Mucosa of descending colon (tissue), 3 donors: ENCODE measurements at places on chromosomes 6 and 20. TPM values are rescaled to one million over a fixed set of nuclear protein-coding genes. Genes with fewer than 3 reads are reported as not detected.

Gene BPIFA1
- total RNA-seq = not detected

Gene RIN2
- 127 TPM for total RNA-seq

- no peak for DNase-seq
Measured at GRCh38 chr6:70396163-70396562, 17.1 kb upstream of the FAM135A start.

GRCh38 chr6:32774426-32774825 is 11.1 kb upstream of the HLA-DQB2 start:
- DNase-seq = no peak

Gene PET117
- total RNA-seq = 13.6 TPM

- DNase-seq = no peak
Measured at GRCh38 chr6:36649701-36650484, 28.6 kb upstream of the CDKN1A start.

DNA sequence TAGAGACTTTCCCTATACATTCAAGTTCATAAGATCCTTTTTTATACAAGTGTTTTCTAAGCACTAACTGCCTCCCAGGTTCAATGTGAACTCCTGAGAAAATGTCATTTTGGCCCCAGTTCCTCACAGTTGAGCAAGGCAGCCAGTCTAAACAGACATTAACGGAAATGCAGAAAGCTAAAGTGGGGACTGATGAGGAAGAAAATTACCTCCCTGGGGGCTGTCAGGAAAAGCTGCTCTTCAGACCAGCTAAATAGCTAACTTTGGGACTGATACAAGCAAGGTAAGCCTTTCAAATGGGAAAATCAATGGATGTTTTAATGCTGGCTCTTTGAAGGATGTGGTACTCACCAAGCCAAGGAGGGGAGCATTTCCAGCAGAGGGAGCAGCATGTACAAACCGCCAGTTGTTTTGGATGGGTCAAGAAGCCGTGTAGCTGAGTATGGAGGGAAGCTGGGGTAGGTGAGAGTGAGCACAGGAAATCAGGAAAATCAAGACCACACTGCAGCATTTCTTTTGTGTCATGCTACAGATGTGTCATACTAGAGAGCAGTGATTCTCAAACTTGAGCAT is 180.8 kb upstream of the CHD6 start:
- no peak for DNase-seq

- DNase-seq = peak; percentile 36
Measured at GRCh38 chr6:148021699-148022098, 320.9 kb upstream of the SASH1 start.

Gene MATN4
- total RNA-seq = 0.22 TPM

Gene OPRL1
- 0.26 TPM for total RNA-seq

Gene SOX4
- total RNA-seq = 14.9 TPM

DNA sequence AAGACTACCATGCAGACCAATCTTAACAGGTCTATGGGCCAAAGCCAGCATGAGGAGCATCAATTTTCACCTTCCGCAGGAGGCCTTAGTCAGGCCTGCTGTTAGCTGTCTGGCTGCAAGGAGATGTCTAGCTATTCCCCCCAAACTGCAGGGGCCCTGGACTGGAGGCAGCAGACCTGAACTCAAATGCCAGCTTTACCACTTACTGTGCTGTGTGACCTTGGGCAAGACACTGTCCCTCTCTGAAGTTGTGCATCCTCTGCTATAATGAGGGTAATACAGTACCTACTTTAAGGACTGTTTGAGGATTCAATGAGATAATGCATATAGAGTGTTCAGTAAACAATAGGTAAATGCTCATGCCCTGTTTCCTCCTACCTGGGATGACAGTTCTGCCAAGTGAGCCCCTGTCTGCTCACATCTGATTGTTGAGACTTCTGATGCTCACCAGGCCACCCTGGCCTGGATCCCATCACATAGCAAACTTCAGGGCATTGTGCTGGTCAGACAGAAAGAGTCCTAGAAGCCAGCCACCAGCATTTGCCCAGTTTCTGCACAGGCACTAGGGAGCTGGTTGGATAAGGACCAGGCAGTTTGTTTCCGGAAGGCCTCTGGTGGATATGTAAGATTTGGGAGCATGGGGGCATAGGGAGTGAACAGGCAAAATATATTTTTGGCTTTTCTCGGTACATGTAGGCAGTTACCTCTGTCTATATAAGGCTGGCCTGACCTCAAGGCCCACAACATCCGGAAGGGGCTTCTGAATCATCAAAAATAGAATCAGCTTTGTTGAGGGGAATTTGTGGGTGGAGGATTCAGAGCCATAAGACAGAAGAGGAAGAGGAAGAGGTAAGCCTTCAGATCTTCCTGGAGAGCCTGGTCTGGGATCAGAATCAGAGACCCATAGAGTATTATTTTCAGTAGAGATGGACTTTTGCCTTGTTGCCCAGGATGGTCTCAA is 2.3 kb upstream of the OCSTAMP start:
- DNase-seq = no peak

- no peak for DNase-seq
Measured at GRCh38 chr6:113570641-113571040, 286.5 kb upstream of the MARCKS start.
